GM12878 (cell line): ENCODE measurements at places on chromosomes 6 and 20.

- H3K27me3 ChIP-seq, result no peaks in the 10 kb centered on the region; the same call in 1 of the 2 replicates
- no peak overlapping the region for H3K27ac ChIP-seq
- DNase-seq, result no peak
Measured at GRCh38 chr6:157602521-157603295, 220.3 kb upstream of the SNX9 start.

GRCh38 chr20:46213946-46214823, 94.1 kb downstream of the CDH22 start:
- H3K4me1 ChIP-seq, result no peaks in the 10 kb centered on the region
- no peak for DNase-seq
- H3K27ac ChIP-seq, result no peak overlapping the region
- H3K27me3 ChIP-seq, result peaks cover 1% of the 10 kb centered on the region
- H3K36me3 ChIP-seq, result no peaks in the 10 kb centered on the region
- no peak overlapping the region for H3K4me3 ChIP-seq

DNA sequence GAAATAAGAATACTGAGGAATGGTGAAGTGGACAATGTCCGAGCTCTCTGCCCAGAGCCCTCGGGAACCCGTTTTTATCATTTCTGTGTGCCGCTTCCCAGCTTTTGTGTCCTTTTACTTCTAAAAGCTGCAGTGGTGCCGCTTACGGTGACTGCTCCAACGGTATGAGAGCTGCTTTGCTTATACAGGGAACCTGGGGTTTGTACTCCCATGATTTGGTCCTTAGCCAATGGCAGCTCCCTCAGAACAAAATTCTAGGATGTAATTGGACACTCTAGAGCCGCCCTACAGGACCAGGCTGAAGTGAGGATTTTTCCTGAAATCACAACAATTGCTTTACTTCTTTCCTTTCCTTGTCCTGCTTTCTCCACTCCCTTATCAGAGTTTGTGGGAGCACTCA, 24.2 kb upstream of the PCSK2 start:
- no peak for DNase-seq
- H3K4me1 ChIP-seq, result no peaks in the 10 kb centered on the region
- H3K27ac ChIP-seq, result no peak overlapping the region

DNA sequence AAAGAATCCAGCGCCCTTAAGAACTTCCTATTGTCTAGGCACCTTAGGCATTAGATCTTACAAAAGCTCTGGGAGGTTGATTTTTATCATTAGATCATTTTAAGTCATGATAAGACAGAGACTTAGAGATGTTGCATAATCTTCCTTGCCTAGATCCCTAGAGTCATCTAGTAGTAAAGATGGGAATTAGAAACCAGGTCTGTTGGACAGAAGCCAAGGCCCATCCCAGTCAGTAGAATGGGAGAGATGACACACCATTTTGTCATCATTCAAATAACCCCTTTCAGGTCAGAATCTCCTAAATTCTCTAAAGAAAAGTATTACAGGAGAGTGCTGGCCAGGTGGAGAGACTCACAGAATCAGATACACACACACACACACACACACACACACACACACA, 579.1 kb downstream of the BMP2 start:
- DNase-seq, result no peak
- no peaks in the 10 kb centered on the region for H3K4me1 ChIP-seq
- no peaks in the 10 kb centered on the region for H3K36me3 ChIP-seq
- H3K4me3 ChIP-seq, result no peak overlapping the region
